Nucleus accumbens (tissue), 56 donors: ENCODE measurements at places on chromosomes 7 and 10.

- DNase-seq, result no peak
Observed at GRCh38 chr10:7193369-7193768, 217.5 kb downstream of the SFMBT2 start.

DNA sequence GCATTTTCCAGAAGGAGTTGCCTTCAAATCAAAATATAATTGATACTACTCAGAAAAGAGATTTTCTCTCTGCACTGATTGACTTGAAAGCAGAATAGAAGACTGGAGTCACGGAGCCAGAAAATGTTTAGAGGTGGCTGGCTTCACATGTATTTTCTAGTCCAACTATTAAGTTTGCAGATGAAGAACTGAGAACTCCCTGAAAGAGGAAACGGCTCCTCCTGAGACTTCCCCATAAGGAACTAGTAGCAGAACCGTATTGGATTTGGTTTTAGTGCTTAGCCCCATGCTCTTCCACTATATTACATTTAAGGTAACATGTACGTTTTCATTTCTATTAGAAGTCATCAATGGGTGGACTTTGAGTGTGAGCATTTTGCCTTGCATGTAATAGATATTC is 946.3 kb downstream of the CNTNAP2 start:
- DNase-seq, result no peak

GRCh38 chr10:17682236-17682946 is 38.4 kb downstream of the STAM start:
- DNase-seq, result no peak

GRCh38 chr10:30995081-30995770 is 36.4 kb downstream of the ZNF438 start:
- no peak for DNase-seq

GRCh38 chr10:11625019-11625735 is 13.7 kb upstream of the USP6NL start:
- DNase-seq, result no peak

DNA sequence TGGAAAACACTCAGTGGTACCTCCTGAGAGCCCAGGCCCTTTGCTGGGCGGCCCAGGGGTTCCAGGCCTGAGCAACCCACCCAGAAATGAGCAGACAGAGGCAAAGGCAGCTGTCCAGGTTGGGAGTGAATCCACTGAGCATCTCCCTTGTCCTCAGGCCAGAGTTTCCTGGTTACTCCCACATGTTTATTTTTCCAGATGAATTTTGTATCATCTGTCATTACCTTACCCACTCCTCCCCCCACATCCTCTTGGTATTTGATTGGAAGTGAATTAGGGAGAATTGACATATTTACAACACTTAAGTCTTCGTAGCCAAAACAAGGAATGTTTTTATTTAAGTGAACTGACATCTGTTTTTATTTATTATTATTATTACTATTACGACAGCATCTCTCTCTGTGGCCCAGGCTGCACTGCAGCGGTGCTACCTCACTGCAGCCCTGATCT is 13.2 kb upstream of the LMBR1 start:
- no peak for DNase-seq

DNA sequence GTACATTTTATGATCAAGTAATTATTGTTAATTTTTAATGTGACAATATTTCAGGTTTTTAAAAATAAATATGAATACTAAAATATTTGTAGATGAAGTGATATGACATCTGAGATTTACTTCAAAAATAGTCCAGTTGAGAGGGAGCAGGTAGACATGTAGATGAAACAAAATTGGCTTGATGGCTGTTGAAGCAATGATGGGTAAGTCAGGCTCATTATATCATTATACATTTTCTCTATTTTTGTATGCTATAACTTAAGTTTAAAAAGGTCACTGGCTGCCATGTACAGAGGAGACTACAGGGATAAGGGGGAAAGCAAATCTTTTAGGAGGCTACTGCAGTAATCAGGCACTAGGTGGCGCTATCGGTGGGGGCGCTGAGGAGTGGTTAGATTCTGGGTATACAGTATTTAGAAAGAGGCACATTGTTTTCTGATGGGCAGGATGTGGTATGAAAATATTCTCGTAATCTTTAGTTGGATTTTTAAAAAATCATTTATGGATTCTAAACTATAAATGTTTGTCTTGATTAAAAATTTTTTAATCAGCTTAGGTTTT is 189.8 kb upstream of the IMMP2L start:
- peak; percentile 36 for DNase-seq

DNA sequence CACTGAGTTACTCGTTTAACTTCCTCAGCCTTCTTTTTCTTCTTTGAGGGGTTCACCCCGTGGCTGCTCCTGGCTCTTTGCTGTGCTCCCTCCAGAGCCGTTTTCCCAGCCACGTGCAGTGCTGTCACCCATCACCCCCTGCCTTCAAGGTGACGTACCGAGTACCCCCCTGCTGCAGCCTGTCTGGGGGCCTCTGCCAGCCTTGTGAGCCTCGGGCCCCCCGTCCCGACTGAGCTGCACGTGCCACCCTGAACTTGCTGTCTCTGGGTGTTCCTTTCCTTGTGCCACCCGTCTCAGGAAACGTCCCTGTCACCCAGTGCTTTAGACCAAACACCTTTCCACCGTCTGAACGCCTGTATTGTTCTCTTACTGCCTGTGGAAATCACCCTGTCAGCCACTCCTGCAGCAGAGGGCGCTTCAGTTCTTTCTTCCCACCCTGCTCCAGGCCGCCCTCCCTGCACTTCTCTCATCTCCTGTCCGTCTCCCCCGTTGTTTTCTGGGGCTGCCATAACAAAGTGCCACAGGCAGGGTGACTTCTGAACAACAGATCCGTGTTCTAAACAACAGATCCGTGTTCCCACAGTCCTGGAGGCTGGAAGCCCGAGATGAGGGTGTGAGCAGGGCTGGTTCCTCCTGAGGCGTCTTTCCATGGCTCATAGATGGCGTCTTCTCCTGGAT is 44.6 kb downstream of the WDR37 start:
- DNase-seq, result no peak

DNA sequence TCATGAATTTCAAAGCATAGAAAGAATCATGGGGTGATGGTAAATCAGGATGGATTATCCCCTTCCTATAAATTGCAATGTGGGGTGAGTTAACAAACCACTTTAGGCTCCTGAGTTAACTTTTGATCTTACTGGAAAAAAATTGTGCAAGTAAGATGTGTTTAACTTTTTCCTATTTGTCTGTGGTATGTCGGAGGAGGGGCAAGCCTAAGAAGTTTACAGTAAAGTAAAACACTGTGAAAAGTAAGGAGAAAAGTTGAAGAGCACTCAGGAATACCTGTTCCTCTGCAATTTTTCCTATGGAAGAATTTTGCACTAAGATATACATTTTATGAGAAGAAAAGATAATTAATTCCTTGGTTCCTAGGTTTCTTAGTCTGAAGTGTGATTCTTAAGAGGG is 44.4 kb downstream of the IFIT5 start:
- no peak for DNase-seq

GRCh38 chr10:57925045-57925444 is 342.6 kb downstream of the IPMK start:
- DNase-seq, result no peak

DNA sequence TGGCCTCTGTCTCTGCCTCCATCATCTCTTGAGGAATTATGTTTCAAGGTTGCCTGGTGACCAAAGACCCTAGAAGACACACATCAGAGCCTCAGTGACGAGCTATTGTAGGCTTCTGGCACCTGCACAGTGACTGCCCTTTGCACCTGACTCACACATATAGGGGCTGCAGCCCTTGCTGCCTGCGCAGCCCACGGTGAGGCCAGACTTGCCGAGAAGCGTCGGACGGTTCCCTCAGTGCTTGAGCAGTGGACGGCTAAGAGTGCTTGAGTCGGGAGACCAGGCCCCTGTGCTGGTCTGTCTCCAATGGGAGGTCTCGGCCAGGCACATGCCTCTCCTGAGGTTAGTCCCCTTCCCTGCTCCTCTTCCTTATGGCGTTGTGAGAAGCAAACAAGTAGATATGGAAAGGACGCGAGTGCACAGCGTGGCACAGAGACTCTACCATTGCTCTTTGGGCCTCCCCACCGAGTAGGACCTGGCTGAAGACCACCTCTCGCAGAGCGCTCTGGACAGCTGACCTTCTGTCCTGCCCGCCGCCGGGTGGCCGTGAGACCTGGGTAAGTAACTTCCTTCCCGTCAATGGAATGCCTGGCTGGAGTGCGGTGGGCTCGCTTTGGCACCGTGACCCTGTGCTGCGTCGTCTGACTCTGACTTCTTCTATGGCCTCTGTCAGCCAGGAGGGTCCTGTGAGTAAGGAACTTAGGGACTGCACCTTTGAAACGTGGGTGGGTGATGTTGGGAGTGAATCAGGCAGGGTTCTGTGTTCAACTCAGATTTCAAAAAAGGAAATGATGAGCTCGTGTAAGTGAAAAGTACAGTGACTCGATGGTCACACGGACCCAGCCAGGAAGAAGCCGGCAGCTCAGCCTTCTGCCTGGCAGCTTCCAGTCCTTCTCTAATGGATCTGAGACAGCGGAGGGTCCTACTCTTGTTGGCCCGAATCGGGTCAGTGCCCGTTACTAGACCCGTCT is 33.7 kb downstream of the ZNF775 start:
- DNase-seq, result no peak

GRCh38 chr10:7199152-7199760 is 211.6 kb downstream of the SFMBT2 start:
- DNase-seq, result no peak

DNA sequence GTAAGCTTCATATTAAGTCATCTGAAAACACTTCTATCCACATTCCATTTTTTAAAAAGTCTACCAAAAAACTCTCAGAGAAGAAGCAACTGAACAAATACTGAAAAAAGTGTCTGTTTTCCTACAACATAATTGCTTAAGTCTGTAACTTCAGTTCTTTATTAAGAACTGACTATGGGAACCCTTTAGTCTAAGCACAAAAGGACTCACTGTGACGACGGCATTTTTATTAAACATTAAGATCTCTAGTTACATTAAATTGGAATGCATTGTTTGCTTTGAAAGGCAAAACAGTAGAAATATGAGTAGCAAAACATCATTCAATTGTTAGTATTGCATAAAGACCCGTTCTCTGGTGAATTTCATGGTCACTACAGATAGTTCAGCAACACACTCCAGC is 5.8 kb upstream of the FAM3C start:
- DNase-seq, result no peak

- no peak for DNase-seq
Observed at GRCh38 chr7:157850481-157851444, 514.0 kb downstream of the DNAJB6 start.

GRCh38 chr7:105600720-105601550 is 19.6 kb upstream of the EFCAB10 start:
- no peak for DNase-seq

- DNase-seq, result no peak
Observed at GRCh38 chr10:81444242-81444929, 430.6 kb upstream of the NRG3 start.

DNA sequence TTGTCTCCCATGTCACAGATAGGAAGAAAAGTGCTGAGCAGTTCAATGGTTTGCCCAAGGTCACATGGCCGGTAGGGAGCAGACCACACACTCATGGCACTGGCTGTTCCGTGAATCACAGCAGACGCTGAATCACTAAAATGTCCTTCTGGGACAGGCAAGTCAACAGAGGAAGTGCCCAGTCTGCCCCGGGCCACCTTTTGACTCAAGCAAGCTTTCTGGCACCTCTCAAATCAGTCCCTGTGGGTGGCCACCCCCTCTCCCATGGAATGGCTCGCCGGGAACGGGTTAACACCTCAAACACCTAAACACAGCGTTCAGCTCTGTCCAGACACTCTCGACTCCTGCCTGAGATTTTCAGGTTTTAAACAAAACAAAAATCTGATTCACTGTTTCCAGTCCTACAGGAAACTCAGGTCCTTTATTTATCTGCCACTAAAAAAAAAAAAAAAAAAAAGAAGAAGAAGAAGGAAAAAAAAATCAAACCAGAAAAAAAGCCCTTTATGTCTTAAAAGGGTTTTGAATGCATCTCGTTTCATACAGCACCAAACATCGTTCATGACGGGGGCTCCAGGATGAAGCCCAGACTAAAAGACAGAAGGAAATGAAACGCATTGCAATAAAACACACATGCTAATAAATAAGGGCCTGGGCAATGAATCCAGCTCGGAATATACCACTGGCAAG is 15.5 kb downstream of the CARD11 start:
- no peak for DNase-seq

DNA sequence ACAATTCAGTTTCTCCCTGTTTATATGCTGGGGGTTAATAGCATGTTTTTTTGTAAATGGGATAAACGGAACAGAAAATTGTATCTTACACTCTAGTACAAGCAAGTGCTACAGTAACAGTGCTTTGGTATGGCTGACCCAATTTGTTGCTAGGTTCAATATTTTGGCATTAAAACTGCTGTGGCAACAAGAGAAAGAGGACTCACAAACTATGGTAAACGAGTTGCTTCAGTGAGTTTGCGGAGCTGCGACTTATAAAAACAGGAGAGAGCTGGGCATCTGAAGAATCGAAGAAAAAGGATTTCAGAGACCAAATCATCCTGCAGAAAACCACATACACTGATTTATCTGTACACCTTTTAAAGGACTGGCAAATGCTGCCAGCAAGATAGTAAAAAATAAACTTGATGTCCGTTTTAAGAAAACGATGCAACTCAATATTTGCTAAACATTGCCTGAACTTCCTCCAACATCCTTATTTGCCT is 2.2 kb downstream of the GLUD1 start:
- no peak for DNase-seq

DNA sequence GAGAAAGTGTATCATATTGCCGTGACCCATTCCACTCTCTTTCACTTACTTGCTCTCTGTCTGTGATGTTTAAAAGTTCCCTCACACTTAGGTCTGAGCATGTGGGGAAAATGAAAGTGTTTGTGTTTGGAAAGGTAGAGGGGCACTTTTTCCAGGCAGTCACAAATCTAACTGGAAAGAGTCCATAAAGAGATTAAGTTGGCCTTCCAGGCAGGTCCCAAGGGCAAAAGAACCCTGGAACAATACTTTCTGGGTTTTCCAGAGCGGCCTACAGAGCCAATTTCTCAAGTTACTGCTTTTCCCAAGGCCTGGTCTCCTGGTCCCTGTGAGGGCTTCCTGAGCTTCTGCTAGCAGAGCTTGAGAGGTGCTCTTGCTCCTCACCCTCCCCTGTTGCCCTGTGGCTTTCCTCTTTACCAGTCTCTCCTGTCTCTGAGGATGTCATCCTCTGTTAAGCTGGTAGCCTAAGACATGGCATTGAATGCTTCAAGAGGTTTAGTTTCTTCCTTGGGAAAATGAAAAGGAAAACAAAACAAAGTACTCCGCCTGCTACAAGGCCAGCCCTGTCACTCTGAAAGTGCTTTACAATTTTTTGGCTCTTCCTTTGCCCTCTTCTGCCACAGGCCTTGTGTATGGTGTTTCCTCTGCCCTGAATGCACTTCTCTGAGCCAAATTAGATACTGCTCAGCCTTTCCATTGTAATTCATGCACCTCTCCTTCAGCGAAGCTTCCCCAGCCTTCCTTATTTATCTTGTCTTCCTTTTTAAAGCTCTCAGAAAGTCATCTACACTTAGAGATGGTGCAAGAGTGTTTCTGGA is 20.1 kb downstream of the TES start:
- DNase-seq, result no peak

DNA sequence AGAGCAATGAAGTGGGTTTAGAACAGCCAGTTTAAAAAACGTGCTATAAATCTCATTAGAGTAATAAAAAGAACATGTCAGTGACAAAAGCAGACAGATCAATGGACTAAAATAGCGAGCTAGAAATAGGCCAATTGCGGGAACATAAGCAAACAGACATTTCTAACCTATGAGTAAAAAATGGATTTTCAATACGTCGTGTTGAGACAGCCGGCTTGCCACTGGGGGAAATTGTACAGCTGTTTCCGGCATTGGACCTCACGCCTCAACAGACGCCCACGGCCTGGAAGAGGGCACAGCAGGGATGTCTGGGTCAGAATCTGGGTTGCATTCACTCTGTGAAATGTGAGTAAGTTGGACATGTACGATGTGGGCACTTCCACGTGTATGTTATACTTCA is 92.9 kb downstream of the SVOPL start:
- DNase-seq, result no peak
